ENCODE measurements at places on chromosomes 5 and 9.

DNA sequence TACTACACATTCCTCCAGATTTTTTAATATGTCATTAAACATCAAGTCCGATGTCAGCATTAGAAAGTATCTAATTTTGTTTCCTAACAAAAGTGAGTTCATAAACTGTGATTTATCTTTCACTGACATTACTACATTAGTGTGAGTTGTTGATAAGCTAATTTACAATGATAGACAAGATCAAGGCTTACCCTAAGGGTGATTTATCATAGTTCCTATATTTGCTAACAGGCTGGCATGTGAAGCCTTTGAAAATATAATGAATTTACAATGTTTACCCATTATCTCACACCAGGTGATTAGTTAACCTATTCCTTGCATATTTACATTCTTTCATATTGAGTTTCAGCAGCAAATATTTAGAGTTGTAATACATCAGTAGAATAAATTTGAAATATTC, 1096.9 kb upstream of the NUDT12 start:
- DNase-seq: no peak

GRCh38 chr9:114988962-114989599, 58.7 kb upstream of the TNFSF8 start:
- DNase-seq: no peak

DNA sequence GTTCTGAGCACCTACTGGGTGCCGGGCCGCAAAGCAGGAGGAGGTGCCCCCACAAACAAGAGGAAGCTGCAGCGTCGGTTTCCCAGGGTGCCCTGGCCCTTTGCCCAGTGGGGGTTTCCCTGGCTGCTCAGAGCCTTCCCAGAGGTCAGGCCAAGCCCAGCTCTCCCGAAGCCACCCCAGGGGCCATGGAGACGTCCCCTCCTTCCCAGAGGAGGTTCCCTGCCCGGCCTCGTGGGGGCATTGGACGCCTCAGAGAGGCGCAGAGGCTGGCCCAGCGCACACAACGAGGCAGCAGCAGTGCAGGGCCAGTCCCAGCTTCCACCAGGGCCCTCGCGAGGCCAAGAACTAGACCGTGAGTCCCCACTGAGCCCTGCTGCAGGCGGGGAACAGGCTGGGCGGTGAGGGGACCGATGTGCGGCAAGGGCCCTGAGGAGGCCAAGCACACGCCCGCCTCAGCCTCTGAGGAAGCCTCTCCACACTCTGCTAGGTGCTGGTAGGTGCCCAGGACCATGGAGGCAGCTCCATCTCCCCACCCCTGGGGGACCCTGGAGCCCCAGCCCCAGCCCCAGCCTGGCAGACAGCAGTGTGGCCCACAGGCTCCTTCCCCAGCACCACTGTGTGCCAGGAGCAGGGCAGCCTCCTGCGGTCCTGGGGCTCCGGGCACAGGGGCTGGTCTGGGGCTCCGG, 7.0 kb downstream of the DIPK1B start:
- DNase-seq: no peak

DNA sequence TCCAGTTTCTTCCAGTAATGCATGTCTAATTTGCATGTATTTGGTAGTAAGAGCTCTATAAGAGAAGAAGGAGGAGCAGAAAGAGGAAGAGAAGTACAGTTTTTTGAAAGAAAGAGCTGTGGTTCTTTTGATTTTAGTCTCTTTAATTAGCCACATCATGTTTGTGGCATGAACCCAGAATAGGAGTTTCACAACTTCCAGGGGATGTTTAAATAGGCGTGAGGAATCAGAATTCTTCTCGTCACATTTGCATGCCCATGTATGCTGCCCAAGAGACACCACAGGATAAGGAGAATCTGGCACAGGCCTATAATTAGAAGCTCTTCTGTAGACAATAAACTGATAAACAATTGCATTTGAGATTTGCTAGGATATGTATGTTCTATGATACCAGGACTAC, 78.7 kb downstream of the GAS1 start:
- DNase-seq: peak; percentile 52

GRCh38 chr9:87869082-87869481, 13.6 kb upstream of the SPATA31E1 start:
- no peak for DNase-seq

GRCh38 chr5:135386886-135387628, 12.0 kb downstream of the MACROH2A1 start:
- peak; percentile 93 for DNase-seq

- no peak for DNase-seq
Observed at GRCh38 chr9:132150256-132150655, 11.6 kb upstream of the NTNG2 start.

GRCh38 chr5:131109540-131110255, 55.4 kb downstream of the HINT1 start:
- peak; percentile 44 for DNase-seq

DNA sequence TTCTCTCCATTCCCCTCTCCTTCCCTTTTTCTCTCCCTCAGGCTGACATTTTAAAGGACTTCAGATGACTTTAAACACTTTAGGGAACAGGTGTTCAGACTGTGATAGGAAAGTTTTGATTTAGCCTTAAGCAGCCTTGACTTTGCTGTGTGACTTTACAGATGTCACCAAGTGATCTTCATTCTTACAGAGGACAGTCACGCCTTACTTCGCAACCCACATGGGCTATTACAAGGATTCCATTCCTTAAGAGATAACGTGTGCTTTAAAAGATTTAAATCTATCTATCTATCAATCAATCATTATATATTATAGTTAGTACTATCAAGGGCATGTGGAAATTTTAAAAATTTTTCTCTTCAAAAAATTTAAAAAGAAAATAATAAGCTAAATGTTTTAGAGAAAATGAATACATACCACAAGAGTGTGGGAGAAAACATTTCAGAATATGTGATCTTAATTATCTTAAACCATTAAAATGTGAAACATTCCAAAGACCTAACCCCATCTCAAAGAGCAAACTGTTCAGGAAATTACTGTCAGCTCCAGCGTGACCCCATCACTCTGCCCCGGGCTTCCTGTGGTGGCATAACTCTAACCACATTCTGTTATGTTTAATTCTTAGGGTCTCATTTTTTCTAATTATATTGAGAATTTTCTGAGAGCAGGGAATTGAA, 530.5 kb downstream of the SEMA5A start:
- peak; percentile 86 for DNase-seq

- no peak for DNase-seq
Observed at GRCh38 chr9:6449086-6449485, 36.1 kb downstream of the UHRF2 start.

GRCh38 chr5:107476783-107477182, 194.0 kb downstream of the EFNA5 start:
- DNase-seq: no peak

DNA sequence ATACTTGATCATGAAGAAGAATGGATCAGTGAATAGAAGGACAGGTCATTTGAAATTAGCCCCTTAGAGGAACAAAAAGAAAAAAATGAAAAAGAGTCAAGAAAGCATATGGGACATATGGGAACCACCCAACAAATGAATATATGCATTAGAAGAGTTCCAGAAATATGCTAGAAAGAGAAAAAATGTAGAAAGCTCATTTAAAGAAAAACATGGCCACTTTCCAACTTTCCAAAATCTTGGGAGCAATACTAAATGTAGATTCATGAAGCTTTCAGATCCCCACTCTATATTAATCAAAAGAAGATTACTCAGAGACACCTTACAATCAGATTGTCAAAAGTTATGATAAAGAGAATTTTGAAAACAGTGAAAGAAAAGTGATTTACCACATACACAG, 334.8 kb upstream of the NMUR2 start:
- no peak for DNase-seq

DNA sequence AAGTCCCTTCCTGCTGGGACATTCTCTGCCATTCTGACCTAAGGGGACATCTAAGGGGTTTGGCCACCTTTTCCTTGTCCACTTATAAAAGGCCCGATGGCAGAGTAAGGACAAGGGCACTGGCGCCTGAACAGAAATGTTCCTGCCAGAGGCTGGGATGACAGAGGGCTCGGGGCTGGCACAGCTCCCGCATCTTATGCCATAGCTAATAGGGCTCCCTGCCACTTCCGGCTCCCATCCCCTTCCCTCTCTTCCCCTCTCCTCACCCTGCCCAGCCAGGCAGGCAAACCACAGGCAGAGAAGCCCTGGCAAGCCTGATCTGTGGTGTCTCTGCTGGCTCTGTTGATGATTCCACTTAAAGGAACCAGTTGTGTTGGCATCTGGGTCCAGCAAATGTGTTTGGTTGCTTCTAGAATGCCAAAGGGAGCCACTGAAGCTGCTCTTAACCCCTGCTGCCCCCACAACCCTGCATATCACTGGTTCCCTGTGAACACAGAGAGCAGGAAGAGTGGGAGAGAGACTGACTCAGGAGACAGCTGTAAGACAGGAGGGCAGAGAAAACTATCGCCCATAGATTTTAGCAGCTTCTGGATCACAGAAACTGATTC, 18.4 kb upstream of the ADRA1B start:
- DNase-seq: no peak

DNA sequence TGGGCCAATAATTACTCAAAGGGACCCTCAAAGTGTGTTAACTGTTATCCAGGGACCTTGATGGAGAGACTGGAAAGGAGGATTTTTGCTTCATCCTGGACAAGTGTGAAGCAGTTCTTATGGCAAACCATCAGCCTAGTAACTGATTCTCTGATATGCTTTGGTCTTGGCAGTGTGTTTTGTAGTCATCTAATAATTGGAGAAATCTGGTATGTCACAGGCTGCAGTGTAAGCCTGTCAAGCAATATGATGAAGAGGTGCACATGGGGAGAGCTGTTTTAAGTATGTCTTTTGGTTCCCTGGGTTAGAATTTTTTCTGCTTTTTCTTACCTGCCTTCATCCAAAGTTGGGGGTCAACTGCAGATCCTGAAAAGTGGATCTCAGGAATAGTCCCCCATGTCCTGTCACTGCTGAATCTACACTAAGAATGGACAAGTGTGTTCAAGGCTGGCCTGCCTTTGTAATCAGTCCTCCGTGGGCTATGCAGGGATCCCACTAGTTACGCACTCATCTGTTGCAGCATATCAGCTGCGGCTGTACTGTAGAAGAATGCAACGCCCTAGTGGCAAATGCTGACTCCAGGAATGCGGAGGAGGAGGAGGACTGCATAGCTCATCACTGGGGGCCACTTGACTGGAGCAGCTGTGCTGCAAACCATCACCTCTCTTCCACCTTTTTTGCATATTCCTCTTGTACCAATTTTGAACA, 1.9 kb downstream of the SPTAN1 start:
- peak; percentile 89 for DNase-seq

DNA sequence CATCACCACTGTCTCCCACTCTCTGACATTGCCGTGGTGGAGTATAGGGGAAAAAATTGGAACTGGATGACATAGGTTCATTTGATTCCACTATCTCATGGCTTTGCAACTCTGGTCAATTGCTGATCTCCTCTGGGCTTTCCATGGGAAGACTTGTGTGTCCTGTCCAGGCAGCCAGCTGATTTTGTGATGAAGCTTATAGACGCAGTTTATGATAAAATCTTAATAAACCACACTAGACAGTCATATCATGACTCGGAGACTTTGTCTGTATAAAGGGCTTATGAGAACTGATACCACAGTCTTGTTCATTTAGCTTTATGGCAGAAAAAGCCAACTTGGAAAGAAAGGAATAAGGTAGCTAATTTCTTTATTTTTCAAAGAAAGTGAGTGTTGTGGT, 296.5 kb downstream of the MAST4 start:
- DNase-seq: no peak

GRCh38 chr5:180390441-180391190, 37.5 kb upstream of the GFPT2 start:
- DNase-seq: no peak

- DNase-seq: peak; percentile 12
Observed at GRCh38 chr9:112443200-112443599, 43.4 kb upstream of the KIAA1958 start.

DNA sequence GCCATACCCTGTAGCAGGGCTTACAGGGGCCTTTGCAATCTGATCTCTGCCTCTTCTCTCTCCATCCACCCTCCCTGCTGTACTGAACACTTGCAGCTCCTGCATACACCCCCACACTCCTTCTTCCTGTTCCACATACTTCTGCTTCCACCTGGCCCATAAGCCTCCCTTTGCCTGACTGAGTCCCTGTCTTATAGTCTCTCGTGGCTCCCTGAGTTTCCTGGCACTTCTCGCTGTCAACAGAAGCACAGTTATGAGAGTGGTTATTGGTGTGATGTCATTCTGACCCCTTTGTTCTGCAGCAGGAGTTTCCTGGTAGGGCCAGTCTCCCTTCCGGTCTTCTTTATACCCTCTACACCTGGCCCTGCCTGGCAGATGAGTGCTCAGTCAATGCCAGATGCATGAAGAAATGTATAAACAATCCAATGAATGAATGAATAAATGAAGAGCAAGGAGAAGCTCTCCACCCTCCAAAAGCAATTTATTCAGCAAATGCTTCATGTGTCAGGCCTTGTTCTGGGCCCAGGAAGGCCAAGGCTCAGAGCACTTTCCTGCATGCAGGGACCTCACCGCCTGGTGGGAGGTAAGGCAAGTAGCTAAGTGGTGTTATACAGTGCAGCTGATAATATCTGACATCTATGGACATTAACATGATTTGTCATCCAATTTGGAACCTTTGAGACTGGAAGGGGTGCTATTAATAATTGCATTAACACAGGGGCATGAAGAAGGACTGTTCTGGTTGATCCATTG, 20.5 kb upstream of the CSF1R start:
- no peak for DNase-seq

DNA sequence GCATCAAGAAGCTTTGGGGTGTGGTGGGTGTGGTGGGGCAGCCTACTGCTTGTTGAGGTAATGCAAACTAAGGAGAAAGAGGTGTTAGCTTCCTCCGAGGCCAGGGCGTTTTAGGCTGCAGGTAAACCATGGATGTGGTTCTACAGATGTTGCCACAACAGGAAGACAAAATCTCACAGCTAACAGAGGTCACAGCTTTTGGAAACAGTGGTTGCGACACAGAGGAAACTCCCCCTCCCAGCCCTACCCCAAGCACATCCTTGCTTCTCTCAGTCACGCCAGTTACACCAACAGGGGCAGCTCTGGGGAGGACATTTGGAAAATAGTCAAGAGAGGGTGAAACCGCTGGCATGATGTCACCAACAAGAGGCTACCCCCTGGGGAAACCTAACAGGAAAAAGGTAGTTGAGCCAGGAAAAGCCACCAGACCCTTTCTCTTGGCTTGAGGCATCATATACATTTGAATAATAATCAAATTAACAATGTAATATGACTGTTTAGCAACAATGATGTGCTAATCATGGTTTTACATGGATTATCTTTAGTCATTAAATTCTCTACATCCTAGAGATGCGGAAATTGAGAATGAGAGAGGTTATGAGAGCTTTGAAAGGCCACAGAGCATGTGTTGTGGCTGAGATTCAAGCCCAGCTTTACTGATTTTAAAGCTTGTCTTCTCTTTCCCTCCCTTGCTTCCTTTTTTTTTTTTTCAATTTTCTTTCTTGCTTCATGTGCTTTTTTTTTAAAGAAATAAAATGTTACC, 82.2 kb upstream of the IL12B start:
- DNase-seq: no peak

DNA sequence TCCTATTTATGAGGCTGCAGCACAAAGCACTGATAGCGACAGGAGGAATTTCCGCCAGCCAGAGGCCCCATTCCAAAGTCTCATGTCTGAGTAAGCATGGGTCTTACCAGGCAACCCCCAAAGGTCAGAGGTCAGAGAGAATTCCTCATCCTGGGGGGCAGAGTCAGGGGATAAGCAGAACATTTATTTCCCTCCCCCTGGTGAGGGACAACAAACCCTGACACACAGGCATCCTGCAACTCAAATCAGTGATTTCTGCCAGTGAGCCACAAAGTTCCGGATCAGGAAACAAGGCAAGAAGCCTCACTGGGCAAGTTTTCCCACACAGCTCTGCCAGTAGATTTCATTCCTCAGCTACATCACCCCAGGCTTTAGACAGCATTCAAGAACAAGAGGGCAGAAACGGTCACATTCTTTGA, 37.0 kb downstream of the ADAMTS12 start:
- peak; percentile 83 for DNase-seq

Measured in fibroblast of skin of right quadriceps (primary cell).